ENCODE measurements at places on chromosomes 12 and 14.

DNA sequence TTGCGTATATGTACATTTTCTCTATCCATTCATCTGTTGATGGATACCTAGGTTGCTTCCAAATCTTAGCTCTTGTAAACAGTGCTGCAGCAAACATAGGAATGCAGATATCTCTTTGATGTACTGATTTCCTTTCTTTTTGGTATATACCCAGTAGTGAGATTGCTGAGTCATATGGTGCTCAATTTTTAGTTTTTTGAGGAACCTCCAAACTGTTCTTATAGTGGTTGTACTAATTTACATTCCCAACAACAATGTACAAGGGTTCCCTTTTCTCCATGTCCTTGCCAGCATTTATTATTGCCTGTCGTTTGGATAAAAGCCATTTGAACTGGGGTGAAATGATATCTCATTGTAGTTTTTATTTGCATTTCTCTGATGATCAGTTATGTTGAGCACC, 44.3 kb downstream of the PELI2 start:
- no peak for DNase-seq

DNA sequence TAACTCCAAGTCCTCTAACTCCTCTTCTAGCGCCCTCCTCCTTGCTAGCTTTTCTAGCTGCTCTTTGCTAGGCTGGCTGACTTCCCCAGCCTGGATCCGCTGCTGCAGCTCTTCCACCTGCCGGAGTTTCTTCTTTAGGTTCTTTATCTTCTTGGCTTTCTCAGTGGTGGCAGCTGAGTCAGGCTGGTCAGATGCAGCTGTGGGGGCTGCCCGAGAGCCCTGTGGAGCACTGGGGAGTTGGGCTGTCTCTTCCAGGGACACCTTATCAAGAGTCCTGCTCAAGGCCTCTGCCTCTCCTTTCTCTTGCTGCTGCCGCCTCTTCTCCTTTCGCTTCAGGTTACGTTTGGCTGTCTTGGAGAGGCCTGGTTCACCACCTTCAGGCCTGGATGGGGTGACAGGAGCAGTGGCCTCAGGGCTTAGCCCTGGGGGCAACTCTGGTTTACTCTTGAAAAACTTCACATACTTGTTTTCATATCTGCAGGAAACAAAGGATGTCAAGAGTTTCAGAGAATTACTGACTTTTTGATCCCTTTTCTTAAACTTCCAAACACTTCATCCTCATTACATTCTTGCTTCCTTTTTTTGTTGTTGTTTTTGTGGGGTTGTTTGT, 25.7 kb downstream of the PYM1 start:
- no peak for DNase-seq

DNA sequence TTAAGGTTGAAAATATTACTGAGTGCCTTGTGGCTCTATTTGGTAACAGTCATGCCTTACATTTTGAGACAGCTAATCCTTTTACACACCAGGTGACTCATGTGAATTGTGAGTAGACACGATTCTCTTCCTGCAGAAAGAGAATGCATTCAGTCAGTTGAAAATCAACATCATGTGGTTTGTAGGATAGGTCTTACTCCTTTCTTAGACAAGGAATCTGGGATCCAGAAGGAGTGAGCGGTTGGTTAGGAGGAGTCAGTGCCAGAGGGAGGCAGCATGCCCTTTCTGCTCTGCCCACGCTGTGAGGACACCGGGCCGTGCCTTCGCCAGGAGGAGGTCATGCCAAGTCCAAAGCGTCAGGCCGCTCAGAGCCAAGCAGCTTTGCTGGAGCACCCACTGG, 47.6 kb downstream of the TRAF3 start:
- no peak for DNase-seq

- DNase-seq = no peak
Measured at GRCh38 chr14:74855945-74856344, 20.0 kb downstream of the PROX2 start.

DNA sequence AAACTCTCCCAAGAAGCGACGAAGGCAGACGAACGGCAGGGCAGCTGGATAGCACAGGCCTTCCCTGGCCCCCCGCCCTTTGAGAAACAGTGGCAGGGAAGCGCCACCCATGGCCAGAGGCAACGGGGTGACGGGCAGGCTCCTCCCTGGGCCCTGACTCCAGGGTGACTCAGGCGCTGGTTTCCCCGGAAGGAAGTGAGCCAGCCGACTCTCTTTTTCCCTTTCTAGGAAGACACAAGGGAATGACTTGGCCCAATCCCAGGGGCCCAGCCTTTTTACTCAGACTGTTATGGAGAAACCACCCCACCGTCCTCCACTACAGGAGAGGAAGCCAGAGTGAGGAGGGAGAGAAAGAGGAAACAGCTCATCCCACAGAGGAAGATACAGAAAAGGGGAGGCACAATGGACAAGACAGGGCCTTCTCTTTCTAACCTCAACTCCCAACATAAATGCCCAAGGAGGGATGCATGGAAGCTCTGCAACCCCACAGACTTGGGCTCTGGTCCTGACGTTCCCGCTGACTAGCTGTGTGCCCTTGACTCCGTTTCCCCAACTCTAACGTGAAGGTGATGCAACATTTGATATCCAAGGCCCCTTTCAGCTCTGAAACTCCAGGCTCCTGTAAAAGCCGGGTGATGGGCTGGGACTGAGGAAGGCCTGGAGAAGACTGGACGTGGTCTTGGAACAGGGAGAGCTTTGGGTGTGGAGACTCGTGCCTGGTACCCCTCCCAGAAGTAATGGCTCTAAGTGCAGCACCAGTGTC, 27.9 kb downstream of the ACTN1 start:
- no peak for DNase-seq

- DNase-seq = no peak
Measured at GRCh38 chr12:11722071-11722470, 72.6 kb downstream of the ETV6 start.

- no peak for DNase-seq
Measured at GRCh38 chr14:29240066-29240465, 473.5 kb downstream of the FOXG1 start.

GRCh38 chr12:57476993-57477709, 2.5 kb downstream of the ARHGAP9 start:
- no peak for DNase-seq

GRCh38 chr14:72172597-72172996, 240.4 kb downstream of the RGS6 start:
- DNase-seq = no peak

GRCh38 chr14:37579274-37579673, 15.8 kb downstream of the FOXA1 start:
- DNase-seq = no peak

DNA sequence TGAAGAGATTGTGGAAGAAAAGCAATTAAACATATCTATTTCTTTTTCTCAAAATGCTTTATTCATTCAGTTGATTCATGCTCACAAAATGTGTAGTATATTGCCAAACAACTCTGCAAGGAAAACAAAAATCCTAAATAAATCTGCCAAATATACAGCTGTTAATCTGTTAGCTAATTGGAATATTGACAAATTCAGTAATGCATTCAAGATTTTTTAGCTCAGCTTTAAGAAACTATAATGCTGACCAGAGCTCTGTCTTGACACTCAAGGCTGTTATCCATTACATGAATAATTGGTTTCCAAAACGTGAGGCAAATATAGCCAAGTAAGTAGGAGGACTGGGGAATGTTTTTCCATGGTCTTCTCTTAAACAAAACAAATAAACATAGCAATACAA, 146.8 kb downstream of the TMTC2 start:
- no peak for DNase-seq

GRCh38 chr14:50057331-50057730, 59.0 kb downstream of the VCPKMT start:
- no peak for DNase-seq

GRCh38 chr14:67515386-67516079, 17.6 kb upstream of the PLEKHH1 start:
- no peak for DNase-seq

DNA sequence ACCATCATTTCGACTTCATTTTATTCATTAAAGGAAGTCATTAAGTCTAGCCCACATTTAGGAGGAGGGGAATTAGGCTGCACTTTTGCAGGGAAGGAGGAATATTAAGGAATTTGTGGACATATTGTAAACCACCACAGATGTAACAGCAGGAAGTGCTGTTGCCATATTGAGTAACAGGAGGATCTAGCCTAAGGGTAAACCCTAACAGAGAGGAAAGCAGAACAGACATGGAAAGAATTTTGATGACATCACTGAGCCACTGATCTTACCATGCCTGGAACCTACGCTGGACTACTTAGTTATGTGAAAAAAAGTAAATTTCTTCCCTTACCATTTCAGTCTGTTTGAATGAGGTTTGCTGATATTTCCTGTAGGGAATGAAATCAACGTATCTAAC, 100.7 kb upstream of the ATF7IP start:
- DNase-seq = no peak

GRCh38 chr12:6828781-6829535, 751 bp downstream of the P3H3 start:
- no peak for DNase-seq

DNA sequence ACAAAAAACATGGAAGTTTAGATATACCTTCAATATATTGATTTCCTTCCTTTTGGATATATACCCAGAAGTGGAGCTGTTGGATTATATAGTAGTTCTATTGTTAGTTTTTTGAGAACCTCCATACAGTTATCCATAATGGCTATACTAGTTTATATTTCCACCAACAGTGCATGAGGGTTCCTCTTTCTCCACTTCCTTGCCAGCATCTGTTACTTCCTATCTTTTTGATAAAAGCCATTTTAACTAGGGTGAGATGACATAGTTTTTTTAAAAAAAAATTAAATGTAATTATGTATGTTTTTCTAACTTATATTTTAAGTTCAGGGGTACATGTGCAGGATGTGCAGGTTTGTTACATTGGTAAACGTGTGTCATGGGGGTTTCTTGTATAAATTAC, 10.0 kb upstream of the SLC38A4 start:
- DNase-seq = no peak

DNA sequence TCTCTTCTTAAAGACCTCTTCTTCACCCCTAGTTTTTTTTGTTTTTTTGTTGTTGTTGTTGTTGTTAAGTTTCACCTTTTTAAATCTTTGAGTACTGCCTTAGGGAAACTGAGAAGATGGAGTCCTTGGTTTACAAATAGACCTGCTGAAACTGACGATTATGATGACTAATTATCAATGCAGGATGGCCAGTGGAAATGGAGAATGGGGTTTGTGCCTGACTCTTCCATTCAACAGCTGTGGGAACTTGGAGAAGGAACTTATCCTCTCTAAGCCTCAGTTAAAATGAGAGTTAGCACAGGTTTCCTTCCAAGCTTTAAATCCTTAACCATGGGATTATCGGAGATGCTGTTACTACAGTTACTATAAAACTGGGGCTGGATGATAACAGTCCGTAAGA, 66.7 kb upstream of the PNMA1 start:
- DNase-seq = no peak

- no peak for DNase-seq
Measured at GRCh38 chr14:67722293-67722692, 20.6 kb downstream of the RDH12 start.

GRCh38 chr14:95314609-95315008, 5.1 kb downstream of the CLMN start:
- no peak for DNase-seq

DNA sequence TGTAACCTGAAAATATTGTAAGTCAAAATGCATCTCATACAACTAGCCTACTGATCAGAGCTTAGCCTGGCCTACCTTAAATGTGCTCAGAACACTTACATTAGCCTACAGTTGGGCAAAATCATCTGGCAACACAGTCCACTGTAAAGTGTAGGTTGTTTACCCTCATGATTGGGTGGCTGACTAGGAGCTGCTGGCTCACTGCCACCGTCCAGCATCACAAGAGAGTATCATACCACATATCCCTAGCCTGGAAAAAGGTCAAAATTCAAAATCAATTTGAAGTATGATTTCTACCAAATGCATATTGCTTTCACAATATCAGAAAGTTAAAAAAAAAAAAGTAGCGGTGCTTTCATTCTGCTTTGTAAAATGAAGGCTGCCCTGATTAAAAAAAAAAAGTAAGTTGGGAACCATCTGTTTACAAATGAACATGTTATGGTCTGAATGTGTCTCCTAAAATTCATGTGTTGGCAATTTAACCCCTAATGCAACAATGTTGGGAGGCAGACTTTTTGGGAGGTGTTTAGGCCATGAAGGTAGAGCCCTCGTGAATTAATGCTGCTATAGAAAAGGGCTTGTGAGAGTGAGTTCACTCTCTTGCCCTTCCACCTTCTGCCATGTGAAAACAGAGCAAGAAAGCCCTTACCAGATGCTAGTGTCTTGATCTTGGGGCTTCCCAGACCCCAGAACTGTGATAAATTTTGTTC, 211.8 kb downstream of the PPM1H start:
- DNase-seq = no peak

GRCh38 chr14:49134940-49135339, 451.2 kb downstream of the RPS29 start:
- no peak for DNase-seq

- DNase-seq = no peak
Measured at GRCh38 chr12:66149702-66150398, 19.3 kb upstream of the LLPH start.

DNA sequence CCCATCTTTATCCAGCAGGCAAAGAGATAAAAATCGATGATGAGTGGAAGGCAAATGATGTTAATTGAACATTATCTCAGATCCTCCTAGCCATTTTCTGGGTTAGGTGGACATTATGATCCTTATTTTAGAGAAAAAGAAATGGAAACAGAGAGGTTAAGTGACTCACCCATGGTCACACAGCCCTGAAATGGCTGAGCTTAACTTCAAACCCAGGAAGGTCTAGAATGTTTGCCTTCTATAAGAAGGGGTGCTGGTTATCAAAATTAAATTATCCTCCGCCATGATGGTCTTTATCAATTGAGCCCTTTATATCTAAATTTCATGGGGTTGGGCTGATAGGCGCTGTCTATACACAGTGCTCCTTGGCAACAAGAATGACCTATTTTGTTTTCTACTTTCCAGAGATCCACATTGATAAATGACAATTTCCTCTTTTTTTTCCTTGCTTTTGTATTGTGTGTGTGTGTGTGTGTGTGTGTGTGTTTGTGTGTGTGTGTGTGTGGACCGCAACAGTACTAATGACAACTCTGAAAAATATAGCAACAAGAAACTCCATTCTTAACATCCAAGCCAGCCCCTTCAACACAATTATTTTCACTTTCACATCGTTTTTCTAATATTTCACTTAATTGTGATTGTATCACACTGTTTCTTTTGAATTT, 571.9 kb downstream of the VRK1 start:
- no peak for DNase-seq
